ENCODE measurements at places on chromosomes 5 and 9.

DNA sequence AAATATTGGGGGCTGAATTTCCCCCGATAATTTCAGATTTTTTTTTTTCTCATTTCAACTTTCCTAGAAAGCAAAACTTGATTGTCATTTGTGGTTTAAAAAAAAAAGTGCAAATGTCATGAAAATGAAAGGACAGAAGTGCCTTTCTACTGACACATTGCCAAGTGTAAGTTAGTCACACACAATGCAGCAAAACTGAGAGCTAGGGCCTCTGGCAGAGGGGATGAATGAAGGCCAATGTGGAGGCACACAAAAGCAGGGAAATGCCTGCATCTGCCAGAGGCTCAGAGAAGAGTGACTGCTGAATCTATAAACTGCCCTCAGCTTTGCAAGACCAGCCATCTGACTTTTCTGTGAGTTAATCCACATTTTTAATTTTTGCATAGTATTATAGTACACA lies 6.8 kb upstream of the IFNA5 start:
- no peak for DNase-seq

- no peak for DNase-seq
Measured at GRCh38 chr5:178074266-178074952, 38.9 kb upstream of the N4BP3 start.

GRCh38 chr5:110092955-110093785 lies 403.4 kb downstream of the MAN2A1 start:
- no peak for DNase-seq

DNA sequence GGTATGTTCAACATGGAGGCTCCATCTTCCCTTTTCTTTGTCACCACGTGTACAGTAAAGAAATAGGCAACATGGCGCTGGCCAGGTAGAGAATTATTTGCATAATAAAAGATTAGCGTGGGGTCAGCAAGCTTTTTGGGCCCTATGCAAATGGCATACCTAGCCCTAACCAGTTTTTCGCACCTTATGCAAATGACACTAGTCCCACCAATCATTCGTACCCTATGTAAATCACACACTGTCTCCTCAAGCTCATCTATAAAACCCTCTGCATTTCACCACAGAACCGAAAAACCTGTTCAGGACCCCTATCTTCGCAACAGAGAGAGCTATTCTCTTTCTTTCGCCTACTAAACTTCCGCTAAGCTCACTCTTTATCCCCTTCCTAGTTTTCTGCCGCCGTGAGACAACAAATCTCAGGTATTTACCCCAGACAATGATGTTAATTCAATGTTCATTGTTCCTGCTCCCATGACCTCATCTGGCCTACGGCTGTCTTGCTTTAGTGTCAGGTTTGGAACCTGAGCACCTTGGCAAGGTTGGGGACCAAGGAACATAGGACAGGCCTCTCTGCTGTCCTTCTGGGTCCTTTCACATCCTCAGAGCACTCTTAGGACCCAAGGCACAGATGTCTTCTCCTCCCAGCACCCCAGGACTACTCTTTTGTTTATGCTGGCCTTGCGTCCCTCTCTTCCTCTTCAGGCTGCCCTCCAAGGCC lies 180.7 kb upstream of the RAI14 start:
- DNase-seq, result no peak

DNA sequence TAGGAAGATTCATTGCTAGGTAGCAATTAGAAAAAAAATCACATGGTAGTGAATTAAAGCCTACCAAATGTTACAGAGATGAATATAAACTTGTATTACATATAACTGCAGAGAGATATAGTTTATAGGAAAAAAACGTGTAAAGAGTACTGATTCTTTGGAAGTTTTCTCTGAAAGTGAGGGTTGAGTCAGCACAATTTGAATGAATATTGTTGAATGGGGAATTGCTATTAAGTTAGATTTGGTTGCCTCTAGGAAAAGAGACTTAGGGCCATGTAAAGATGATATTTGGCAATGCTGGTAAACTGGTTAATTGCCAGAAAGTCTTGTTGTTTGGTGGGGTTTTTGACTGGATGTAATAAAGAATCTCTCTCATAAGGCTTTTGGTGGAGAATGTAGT lies 37.2 kb upstream of the TAL2 start:
- DNase-seq, result no peak

GRCh38 chr5:167553511-167553910 lies 737.9 kb upstream of the WWC1 start:
- no peak for DNase-seq

- no peak for DNase-seq
Measured at GRCh38 chr9:37144762-37145161, 24.4 kb downstream of the ZCCHC7 start.

DNA sequence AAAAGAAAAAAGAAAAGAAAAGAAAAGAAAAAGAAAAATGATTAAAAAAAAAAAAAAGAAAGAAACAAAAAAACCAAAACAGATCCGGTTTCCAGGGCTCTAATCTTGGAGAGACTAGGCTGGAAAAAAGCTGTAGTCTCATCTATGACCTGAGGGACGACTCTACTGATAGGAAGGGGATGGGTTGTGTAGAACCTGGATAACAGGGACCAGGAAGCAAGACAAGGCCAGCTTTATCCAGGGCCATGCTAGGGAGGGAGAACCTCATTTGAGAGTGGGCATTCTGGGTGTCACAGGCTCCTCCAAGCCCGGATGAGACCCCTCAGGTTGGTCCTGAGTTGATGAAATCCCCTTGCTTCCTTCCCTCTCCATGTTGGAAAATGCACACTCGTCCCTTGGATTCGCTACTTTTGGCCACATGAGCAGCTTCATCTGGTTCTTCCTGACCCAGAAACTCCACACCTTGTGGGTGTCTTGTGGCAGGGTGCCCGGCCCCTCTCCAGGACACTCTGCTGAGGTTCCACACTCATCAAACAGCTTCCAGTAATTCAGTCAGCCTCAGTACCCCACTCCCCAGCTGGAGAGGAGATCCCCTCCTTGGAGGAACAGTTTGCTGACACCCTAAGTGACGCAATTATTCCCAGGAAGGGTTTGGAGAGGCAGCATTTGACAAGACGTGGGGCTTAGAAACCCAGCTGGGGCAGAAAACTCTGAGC lies 71.1 kb upstream of the LHFPL2 start:
- no peak for DNase-seq

DNA sequence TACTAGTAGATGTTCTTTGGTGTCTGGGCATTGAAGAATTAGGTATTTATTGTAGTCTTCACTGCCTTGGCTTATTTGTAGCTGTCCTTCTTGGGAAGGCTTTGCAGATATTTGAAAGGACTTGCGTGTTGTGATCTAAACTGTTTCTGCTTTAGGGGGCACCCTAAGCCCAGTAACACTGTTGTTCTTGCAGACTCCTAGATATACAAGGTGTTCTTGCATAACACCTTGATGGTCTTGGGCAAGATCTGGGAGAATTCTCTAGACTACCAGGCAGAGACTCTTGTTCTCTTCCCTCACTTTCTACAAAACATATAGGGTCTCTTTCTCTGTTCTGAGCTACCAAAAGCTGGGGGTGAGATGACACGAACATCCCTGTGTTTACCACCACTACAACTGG lies 179.1 kb downstream of the FAM170A start:
- DNase-seq, result no peak

- no peak for DNase-seq
Measured at GRCh38 chr5:10367579-10367978, 14.1 kb downstream of the MARCHF6 start.

DNA sequence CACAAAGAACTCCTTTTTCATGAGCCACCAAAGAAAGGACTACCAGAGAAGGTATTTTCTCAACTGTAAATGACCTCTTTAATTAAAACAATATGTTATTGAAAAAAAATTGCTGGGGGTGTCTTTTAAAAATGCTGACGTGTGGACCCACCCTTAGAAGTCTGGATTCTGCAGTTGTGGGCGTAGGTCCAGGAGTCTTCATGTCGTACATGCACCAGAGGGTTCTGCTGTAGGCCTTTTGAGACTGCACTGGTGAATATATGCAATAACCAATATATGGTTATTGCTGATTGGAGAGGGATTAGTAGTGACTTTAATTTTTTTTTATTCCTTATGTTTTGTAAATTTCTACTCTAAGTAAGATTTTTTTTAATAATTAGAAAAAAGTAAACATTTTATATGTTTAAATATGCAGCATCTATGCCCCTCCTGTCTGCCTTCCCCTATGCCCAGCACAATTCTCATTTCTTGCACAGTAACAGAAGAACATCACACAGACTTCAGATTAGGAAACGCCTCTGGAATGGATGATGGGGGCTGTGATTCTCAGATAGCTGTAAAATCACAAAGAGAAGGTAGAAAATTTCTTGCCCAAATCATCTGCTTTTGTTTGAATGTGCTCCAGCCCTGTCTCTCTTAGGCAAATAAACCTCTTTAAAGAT lies 102.0 kb downstream of the PTTG1 start:
- DNase-seq, result no peak

- no peak for DNase-seq
Measured at GRCh38 chr5:136200130-136200529, 7.2 kb upstream of the SMIM32 start.

- no peak for DNase-seq
Measured at GRCh38 chr5:79983618-79984017, 7.4 kb downstream of the MTX3 start.

DNA sequence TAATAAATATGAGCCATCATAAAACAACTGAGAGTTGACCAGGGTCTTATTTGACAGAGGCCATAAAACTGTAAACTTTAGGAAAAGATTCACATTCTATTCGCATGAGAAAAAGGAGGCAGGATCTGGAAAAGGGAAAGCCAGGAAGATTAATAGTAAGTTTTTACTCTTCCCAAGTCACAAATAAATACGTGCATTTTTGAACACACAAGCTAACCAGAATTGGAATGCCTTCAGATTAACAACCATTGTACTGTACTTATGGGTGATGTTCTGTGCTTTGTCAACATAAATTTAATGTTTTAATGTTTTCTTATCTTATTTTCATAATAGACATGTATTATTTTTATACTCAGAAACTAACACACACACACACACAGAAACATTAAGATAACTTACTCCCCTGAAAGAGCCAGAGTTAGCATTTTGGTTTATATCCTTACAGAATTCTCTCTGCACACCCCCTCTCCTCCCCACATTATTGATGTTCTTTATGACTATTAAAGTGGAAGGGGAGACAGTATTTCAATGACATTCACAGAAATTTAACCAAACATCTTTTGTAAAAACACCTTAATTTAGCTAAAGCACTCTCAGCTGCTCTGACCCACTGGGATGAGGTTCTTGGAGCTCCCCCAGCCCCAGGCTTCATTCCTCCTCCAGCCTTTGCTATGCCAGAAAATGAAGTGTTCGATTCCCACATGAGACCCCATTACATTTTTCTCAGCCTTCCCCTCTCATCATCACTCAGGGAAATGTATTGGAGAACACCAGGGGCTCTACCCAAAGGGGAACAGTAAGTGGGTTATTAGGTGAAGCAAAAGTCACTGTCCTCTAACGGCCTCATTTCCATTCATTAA lies 155.5 kb downstream of the ESM1 start:
- DNase-seq, result no peak

- no peak for DNase-seq
Measured at GRCh38 chr5:134209477-134210245, 16.2 kb downstream of the PPP2CA start.

GRCh38 chr9:113381909-113382411 lies 5.2 kb upstream of the HDHD3 start:
- no peak for DNase-seq

- no peak for DNase-seq
Measured at GRCh38 chr9:73176450-73176875, 24.8 kb downstream of the ANXA1 start.

DNA sequence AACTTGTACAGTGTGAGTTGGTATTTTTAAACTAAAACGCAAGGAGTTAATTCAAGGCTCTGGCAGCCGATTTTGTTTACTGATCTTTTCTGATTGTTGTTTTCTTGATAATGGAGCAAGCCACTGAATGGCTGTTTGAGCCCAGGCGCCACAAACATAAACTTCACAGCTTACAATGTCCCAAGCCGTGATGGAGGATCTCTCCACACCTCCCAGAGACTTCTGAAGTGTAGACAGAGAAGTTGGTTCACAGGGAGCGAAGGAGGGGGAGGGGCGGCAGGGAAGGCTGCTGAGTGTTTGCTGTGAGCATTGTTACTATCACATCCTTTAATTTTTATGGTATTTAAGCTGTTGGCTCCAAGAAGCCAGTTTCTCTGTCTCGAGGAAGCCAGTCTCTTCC lies 14.7 kb downstream of the ISL1 start:
- DNase-seq, result no peak

GRCh38 chr5:126315341-126315740 lies 107.9 kb upstream of the GRAMD2B start:
- DNase-seq, result no peak

DNA sequence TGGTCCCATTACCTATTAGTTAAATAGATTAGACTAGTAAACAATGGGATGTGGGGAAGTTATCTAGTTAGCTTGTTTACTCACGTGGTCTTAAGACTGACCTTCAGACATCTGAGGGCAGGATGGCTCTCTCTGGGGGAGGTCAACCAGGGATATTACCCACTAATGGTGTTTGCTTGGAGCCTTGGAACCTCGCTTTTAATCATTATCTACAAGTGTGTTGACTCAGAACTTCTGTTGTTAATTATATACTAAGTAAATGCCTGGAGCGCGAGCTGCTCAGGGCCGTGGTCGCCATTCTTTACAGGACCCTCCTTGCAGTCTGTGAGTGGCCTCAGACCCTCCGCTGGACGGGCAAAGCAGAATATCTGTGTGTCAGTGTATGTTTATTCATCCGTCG lies 48.5 kb upstream of the ZNF354A start:
- no peak for DNase-seq

DNA sequence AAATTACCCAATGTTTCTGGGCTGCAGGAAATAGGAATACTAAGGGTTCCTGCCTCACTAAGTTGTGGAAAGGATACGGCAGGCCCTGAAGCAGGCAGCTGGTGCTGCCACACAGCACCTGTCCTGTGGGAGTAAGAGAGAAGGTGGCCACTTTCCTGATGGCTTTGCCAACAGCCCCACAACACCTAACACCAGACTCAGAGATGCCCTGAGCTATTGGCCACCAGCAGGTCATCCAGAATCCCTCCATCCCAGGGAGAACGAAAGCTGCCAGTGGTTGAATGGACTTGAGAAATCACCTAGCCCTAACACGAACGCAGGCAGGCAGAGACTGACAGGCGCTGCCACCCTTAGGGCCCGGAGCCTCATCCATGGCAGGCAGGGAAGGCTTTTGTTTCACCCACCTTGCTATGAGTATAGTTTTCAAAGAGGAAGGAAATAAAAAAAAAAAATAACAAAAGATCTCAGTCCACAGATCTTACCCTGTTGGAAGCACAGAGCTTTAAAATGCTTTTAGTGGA lies 82.2 kb downstream of the DCP2 start:
- DNase-seq, result no peak

Data from D721Med (cell line).